Stimulated activated CD8-positive, alpha-beta memory T cell treated with anti-CD3 and anti-CD28 coated beads, Interleukin-2, amount 100 ng/mL, for 1 hour (primary cell): ENCODE measurements at places on chromosomes 7 and 10.

DNA sequence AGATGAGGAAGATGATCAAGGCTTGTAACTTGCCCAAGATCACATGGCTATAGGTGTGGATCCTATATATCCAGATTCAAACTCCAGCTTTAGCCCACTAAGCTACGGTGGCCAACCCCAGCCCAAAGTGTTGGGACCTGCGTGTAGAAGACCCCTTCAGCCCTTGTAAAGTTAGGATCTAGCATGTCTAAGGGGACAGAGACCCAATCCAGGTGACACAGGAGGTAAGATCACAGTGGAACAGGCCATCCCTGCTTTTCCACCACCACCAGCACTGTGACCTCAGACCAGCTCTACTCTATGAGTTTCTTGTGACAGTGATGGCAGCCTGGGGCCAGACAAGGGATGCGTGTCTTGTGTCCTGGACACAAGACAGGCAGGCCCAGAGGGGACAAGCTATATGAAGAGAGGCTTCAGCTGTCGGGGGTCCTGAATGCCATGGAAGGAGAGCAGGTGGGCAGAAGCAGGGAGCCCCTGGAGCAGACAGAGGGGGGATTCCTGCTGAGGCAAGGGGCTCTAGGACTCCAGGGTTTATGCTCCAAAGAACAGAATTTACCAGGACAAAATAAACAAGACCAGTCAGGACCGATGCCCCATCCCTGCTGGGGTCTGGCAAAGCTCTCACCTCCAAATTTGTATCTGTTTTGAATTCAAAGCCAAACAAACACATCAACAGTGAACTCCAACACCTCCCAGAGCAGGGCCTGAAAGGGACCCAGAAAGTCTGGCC, 10.4 kb downstream of the GPRIN2 start:
- no peak for DNase-seq

DNA sequence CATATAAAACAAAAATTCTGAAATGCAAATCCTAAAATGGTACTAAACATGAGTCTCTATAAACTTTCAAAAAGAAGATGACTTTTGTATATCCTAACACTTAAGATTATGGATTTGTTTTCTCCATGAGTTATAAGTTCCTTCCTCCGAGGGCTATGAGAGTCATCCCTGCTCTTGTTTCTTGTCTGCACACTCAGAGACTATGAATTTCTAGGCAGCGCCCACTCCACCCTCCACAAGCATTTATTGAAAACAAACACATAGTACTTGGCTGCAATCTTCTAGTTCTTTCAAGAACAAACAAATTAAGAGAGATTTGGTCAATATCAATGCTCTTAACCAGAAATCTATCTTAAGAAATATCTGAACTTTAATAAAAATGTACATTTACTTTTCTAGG, 211.7 kb downstream of the DKK1 start:
- DNase-seq = no peak

DNA sequence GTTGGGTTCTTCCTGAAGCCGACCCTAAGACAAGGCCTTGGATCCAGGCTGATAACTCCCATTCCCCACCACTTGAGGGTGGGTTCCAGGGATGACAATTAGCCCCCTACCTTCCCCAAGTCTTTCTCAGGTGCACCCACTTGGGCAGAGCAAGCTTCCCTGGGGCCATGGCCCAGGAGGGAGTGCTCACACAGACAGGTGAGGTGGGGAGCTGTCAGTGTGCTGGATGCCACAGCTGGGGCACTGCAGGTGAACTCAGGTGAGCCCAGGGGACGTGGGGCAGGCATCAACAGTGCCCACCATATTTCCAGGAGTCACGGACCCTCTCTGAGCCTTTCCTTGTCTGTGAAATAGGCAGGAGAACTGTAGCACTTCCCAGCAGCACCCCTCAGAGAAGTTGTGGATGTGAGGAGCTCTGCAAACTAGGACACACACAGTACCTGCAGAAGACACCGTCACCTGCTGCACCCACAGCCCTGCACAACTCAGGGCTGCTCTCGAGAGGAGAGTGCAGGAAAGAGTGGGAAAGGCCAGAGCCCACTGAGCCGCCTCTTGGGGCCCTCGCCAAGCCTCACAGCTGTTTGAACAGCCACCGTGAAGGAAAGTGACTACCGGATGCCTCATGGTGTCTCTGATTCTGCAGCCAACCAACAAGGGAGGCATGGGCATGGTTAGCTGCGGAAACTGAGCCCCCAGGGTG, 17.9 kb downstream of the SH3PXD2A start:
- DNase-seq = no peak

GRCh38 chr7:70353330-70353945, 755.2 kb downstream of the AUTS2 start:
- no peak for DNase-seq

GRCh38 chr7:16754856-16755317, 1.3 kb downstream of the TSPAN13 start:
- DNase-seq = no peak

DNA sequence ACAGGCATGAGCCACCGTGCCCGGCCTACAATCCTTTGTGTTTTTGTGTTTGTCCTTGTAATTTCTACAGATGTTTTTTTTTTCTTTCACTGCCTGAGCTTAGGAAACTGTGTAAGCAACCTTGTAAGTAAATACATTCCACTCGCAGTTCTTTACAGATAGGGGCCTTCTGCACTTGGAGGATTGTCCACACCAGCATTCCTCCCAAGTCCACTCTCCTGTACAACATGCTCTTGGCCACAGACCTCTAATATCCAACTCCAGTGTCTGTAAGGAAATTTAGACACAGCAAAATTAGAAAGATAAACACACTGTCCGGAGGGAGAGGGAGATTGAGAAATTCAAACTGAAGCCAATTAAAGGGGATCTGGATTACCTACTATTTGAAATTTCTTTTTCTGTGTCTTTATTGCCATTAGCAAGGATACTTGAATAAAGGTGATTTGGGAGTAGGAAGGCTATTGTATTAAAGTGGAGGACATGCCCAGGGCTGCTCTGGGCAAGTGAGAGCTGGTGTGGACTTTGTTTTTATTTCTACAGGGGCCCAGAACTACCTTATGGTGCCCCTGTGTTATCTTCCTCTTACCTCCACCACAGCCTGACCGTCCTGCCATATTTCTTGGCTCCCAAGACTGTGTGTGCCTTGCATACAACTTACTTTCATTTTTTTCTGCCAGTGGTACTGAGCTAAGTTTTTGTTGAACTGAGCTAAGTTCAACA, 9.7 kb downstream of the MXI1 start:
- no peak for DNase-seq

DNA sequence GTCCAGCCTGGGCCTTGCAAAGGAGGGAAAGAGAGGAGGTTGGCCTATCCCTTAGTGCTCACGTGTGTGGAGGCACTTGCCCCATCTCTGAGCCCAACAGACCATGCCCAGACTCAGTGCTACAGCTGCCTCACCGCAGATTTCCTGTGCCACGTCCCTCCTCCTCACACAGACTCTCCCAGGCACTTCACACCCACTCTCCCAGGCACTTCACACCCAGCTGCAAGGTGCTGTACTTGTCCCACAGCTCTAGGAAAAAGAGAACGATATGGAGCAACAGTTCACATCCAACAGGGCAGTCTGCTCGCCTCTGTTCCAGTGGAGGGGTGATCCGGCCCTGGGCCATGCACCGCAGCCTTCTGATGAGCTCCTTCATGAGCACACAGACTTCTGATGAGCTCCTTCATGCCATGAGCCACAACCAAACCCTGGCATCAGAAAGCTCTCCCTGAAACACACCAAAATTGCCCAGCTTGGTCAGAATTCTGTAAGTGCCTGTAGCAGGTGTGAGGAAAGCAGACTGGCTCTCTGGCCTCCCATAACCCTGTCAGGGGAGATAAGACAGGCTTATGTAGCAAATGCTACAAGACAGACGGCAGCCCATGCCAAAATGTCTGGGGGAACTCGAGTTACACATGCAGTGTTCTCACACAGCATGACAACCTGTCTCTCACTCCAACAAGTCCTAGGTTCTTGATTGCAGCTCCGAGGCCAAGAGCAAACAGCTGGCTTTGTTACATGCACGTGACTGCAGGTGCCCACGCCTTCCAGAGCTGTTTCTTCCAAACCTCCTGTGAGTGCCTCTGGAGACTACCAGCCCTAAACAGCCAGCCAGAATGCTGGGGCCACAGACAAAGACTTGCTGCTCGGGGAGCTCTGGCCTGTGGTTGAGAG, 348.5 kb downstream of the GRID1 start:
- DNase-seq = no peak

DNA sequence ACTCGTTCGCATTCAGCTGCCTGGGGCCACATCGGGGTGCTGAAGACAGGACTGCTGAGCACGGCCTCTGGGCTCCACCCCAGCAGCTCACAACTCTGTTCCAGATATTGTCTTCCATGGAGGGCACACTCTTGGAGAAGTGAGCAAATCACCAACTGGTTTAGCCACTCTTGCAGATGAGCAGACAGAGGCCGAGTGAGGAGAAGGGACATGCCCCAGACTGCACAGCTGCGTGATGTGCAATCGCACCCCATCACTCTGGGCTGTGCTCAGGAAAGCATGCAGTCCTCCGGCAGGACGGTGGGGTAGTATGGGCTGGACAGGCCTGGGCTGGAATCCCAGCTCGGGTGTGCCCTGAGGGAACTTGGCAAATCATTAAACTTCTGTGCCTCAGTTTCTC, 111.6 kb downstream of the FAM53B start:
- DNase-seq = no peak
